Cerebellar nuclear complex (tissue), 1 donor: ENCODE measurements at places on chromosomes 1 and 21.

- no peak for DNase-seq
Observed at GRCh38 chr1:3917761-3918160, 17.7 kb upstream of the C1orf174 start.

DNA sequence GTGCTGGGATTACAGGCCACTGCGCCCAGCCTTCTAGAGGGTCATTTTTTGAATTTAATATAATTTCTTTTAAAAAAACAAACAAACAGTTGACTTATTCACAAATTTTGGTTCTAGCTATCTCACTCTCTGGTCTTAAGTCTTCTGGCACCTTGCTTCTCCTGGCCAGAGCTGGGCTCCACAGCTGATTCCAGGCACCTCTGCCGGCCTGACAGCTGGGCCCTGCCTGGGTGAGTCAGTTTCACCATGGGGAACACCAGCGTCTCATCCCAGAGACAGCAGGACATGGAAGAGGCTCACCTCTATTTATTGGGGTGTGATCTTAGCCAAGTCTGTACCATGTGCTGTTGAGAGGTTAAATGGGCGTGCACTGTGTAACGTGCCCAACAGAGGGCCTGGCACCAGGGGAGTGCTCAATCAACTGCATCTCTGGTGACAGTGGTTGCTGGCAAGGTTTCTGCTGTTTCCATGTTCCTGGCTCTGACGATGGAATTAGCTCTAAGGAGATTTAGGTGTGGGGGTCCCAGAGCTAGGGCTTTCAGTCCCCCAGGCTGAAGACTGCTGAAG, 956 bp downstream of the CPLANE2 start:
- no peak for DNase-seq

- no peak for DNase-seq
Observed at GRCh38 chr21:16330082-16330907, 600.5 kb downstream of the USP25 start.

DNA sequence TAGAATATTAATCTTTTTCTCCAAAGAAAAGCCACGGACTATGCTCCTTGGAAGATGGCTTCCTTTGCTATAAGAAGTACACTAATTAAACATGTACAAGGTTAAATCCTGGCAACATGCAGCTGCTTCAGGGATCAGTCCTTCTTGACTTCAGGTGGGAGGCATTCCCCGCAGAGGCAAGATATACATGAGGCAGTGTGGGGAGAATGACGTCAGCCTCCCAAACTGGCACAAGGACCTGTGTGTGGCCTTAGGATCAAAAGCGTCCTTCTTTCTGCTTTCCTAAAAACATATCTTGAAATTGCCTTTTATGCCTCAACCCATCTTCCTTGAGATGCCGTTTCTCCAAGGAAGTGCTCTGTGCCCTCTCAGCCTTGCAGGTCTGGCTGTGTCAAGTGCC, 90.3 kb downstream of the WLS start:
- DNase-seq, result no peak

DNA sequence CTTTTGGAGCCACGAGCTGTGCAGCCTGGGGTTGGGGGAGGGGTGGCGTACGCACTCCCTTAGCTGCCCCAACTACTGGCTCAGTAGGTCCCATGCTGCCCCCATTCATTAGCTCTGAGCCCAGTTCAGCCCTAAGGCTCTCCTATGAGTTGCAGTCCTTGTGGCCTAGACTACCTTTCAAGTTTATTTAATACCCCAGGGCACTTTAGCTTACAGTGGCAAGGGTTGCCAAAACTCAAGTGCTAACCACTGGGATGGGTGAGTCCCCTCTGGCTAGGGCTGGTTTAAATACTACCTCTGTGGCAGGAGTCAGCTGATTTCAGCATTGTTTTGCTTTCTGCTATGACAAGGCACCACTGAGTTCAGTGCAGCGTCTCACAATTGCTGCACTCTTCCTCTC, 118.2 kb downstream of the ODF2L start:
- DNase-seq, result no peak

DNA sequence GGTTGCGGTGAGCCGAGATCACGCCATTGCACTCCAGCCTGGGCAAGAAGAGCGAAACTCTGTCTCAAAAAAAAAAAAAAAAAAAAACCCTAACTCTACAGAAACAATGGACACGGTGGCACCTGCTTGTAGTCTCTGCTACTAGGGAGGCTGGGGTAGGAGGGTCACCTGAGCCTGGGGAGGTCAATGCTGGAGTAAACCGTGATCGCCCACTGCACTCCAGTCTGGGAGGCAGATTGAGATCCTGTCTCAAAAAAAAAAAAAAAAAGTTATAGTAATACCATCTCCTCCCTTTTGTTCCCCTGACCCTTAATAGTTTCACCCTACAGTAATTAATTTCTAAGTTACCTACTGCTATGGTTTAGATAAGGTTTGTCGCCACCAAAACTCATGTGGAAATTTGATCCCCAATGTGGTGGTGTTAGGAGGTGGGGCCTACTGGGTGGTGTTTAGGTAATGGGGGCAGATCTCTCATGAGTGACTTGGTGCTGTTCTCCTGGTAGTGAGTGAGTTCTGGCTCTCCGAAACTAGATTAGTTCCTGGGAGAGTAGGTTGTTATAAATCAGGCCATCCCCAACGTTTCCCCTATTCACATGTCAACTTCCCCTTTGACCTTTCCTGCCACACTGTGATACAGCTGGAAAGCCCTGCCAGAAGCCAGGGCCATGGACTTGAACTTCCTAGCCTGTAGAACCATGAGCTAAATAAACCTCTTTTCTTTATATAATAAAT, 9.8 kb downstream of the FBXO42 start:
- no peak for DNase-seq

- DNase-seq, result no peak
Observed at GRCh38 chr1:229102741-229103391, 168.0 kb upstream of the RAB4A start.

- no peak for DNase-seq
Observed at GRCh38 chr1:160438935-160439334, 38.6 kb downstream of the VANGL2 start.

DNA sequence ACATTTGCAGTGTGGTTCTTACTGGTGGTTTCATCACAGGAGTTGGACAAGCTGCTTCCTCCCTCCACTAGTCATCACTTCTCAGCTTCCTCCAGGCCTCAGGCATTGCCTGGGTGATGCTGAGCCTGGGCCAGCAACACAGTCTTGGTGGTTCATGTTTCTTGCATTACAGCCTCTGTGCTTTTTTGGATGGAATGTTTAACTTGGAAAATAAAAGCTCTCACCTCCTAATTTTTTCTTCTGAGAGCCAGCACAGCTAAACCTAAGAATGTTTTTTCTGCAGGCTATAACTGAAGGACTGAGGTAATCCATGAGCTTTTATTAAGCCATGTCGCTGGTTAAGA, 66.1 kb upstream of the RHOU start:
- no peak for DNase-seq

DNA sequence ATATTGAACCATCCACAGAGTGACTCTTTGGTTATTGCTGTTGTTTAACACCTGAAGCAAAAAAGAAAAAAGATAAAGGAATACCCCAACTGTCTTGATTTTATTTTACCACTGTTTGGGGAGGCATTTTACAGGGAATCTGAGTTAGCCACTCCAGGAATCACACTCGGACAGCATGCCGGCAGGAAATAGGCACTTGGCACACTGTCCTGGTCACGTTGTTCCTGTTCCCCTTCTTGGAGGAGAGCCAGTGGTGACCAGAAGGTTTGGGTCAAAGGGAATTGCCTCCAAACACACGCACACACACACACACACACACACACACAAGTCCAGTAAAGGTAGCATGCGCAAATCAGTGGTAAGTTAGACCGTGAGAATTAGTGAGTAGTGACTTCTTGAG, 13.8 kb downstream of the RGS4 start:
- DNase-seq, result no peak
